Dermis blood vessel endothelial cell (primary cell): ENCODE measurements at places on chromosomes 1 and 21. TPM values are rescaled to one million over a fixed set of nuclear protein-coding genes. Genes with fewer than 3 reads are reported as not detected.

The PROK1 gene
- 0.09 TPM in 1 of 2 replicates, not detected in the other for total RNA-seq

The PRKAA2 gene
- total RNA-seq: 3.2 and 4.9 TPM in 2 replicates

The MLLT11 gene
- 1.2 and 3.6 TPM in 2 replicates for total RNA-seq

The PCBP3 gene
- 0.14 TPM in 1 of 2 replicates, not detected in the other for total RNA-seq

The BRDT gene
- not detected in 2 replicates for total RNA-seq

The OR2T35 gene
- not detected in 2 replicates for total RNA-seq

The PAX7 gene
- not detected in 2 replicates for total RNA-seq

The LCE1D gene
- not detected in 2 replicates for total RNA-seq

The CHRM3 gene
- 1.4 and 2.6 TPM in 2 replicates for total RNA-seq

The CD34 gene
- total RNA-seq: 62.4 and 126 TPM in 2 replicates

The OR10Z1 gene
- total RNA-seq: not detected in 2 replicates
